ENCODE measurements at places on chromosomes 5 and 9.

GRCh38 chr9:110700953-110701352, 32.4 kb downstream of the MUSK start:
- no peak for DNase-seq

DNA sequence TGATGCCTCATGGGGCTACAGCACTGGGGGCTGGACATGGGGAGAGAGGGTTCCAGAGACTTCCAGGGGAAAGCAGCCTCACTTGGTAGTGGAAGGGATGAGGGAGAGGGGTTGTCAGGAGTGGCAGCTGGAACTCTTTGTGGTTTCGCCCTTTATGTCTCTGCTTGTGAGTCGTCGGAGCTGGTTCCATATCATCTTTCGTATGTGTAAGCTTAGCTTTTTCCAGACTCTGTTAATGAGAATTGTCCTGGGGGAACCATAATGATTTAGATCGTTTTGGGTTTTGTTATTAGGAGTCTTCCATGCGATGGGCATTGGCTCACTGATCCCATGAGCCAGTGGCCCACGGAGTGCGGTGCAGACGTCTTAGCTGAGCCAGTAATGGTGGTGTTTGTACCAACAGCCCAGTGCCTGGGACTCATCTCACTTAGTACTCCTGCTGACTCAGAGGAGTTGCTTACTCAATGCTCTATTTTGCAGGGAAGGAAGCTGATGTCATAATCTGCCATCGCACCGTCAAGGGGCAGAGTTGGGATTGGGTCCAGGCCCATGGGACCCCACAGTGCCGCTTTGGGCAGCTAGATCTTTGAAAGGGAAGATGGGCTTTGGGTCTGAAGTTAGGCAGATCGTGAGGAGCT, 48.5 kb downstream of the NEK6 start:
- peak; percentile 58 for DNase-seq

DNA sequence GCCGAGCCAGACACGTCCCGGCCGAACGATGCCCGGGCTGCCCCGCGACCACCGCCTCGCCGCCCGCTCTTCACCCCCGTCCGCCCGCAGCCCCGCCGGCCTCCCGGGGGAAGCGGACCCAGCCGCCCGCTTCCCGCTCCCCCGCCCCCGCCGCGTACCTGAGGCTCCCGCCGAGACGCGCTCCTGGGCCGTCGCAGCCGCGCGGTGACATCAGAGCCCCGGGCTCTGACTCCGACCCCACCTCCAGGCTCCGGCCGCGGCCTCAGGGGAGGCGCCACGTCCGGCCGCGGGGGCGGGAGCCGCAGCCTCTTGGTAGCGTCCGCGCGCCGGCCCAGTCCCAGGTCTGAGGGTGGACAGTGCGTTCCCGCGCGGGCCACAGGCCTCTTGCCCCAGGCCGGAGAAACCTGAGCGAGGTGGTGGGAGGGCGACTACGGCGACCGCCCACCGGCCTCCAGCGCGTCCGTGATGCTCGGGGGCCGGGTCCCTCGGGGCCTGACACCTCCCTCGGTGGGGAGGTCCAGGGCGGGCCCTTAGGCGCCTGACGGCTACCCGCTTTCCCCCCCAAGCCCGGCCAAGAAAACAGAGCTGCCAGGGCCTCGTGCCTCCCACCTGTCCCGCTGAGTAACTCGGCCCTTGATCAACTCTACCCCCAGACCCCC, at the start of gene SHROOM1:
Gene SHROOM1, minus strand, starts transcription at position 212 of the 659 bp plus-strand sequence. CDS start 4,507 bp downstream, outside the sequence.
- peak; percentile 34 for DNase-seq

GRCh38 chr9:113941056-113941455, 64.9 kb downstream of the ZNF618 start:
- no peak for DNase-seq

- peak; percentile 65 for DNase-seq
Measured at GRCh38 chr9:107340920-107341632, 58.0 kb downstream of the RAD23B start.

GRCh38 chr5:147539053-147539452, 29.2 kb upstream of the DPYSL3 start:
- DNase-seq = peak; percentile 64

DNA sequence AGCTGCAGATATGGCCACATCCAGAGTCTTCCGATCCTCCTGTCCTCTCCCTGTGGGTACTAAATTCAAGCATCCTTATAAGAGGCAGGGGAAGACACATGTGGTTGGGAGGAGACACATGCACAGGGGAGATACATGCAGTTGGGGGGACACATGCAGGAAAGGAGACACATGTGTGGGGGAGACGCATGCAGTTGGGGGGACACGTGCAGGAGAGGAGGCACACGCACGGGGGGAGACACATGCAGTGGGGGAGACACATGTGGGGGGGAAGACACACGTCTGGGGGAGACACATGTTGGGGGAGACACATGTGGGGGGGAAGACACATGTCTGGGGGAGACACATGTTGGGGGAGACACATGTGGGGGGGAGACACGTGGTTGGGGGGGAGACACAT, 21.2 kb upstream of the OLFM1 start:
- no peak for DNase-seq

DNA sequence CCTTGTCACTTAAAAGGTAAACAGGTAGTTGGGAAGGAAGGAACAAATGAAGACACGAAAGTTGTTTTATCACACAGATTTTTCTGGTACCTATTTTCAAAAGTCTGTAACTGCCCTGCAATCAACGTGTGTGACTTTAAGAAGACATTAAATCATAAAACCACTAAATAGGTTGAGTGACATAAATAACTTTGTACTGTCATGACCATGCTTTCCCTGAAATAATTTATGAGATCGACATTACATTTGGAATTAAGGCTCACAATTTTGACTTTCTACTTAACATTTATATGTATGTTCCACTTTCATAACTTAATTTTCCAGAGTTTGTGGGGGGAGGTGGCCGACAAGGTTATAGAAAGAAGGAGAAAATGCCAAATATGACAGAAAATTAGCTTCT, 181.1 kb downstream of the MLLT3 start:
- DNase-seq = no peak

GRCh38 chr9:38414040-38414723, 10.1 kb downstream of the IGFBPL1 start:
- no peak for DNase-seq

DNA sequence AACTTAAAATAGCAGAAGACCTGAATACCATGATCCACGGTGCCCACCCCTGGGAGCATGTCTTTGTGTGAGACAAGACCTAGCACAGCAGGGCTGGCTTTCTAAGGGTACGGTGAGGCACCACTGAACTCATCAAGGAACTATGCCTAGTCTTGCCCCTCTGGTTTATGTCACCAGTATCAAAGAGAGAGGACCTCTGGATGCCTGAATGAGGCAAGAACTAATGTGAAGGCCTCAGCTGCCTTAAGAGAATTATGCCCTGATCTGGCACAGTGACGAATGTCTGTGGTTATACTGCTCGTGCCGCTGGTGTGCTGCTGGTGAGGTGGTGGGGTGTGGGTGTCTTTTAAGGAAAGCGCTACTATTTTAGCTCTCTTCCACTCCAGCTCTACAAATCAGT, 23.0 kb downstream of the NREP start:
- no peak for DNase-seq

GRCh38 chr5:33968211-33969005, 16.1 kb downstream of the SLC45A2 start:
- DNase-seq = no peak

DNA sequence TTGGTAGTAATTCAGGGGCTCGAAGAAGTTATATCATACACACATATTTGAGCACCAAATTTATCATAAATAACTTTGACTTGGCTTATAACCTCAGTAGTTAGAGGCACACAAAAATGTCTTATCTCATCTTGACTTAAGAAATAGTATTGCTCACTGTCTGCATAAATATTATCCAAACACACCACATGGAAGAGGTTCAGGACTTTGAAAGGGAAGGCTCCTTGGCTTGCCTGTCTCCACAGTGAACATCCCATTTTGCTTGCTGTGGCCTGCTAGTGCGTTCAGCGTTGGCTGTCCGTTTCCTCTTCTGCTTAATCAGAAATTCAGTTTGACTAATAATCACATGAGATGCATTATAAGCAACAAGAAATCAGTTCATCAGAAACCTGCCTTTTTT, 13.9 kb downstream of the GRXCR2 start:
- peak; percentile 29 for DNase-seq

DNA sequence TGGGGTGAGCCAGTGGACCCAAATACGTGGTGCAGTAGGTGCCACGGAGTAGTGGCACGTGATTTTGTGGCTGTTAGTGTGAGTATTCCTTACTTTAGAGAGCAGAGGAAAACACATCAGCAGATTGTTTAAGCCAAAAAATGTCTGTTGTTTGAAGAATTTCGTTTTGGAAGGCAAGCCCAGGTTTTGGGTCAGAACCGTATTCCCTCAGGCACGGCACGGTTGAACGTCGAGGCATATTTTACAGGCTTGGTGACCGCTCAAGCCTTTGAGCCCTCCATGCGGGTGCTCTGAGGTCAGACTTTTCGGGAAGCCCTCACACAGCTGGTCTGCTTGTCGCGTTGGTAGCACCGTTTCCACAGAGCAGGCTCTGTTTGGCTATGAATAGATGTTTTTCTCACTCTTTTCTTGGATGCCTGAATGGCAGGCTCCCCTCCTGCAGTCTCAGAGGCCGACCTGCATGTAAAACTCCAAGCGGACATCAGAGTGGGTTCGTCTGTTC, 27.2 kb downstream of the NEK6 start:
- no peak for DNase-seq

- no peak for DNase-seq
Measured at GRCh38 chr9:123220127-123220526, 48.3 kb downstream of the STRBP start.

DNA sequence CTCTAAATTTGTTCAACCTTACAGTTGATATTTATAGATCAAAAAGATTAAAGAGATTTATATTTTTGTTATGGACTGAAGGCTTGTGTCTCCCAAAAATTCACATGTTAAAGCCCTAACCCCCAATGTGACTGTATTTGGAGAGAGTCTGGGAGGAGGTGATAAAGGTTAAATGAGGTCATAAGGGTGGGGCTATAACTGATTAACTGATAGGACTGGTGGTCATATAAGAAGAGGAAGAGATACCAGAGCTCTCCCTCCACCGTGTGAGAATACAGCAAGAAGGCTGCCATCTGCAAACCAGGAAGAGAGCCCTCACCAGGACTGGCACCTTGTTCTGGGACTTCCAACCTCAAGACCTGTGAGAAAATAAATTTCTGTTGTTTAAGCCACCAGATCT, 264.3 kb downstream of the ENC1 start:
- DNase-seq = no peak

- no peak for DNase-seq
Measured at GRCh38 chr9:137038916-137039315, 7.0 kb upstream of the FUT7 start.

GRCh38 chr5:16853518-16853917, 82.6 kb downstream of the MYO10 start:
- no peak for DNase-seq

- DNase-seq = no peak
Measured at GRCh38 chr9:114688379-114688778, 6.4 kb upstream of the TEX48 start.

- no peak for DNase-seq
Measured at GRCh38 chr5:172659909-172660628, 19.0 kb downstream of the NEURL1B start.

DNA sequence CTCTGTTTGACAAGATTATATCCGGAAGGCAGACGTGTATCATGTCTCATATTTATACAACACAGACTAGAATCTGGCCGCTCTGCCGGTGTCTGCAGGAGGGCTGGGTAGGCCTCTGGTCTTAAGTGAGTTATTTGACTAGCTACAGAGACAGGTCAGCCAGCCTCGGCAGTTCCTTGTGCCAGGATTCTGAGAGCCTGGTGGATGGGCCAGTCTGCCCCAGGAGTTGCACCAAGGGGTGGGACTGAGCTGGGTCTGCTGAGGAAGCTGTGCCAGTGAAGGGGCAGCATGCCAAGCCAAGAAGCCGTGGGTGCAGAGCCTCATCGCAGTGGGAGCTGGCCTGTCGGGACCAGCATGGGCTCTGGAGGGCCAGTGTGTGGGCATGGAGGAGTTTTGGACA, 7.1 kb downstream of the SNX18 start:
- no peak for DNase-seq

- no peak for DNase-seq
Measured at GRCh38 chr5:54601411-54602230, 84.1 kb downstream of the SNX18 start.

- no peak for DNase-seq
Measured at GRCh38 chr5:141119250-141119649, 2.4 kb upstream of the PCDHB4 start.

- DNase-seq = no peak
Measured at GRCh38 chr5:31682025-31682424, 43.1 kb downstream of the PDZD2 start.

GRCh38 chr9:98998441-98999151, 54.9 kb downstream of the COL15A1 start:
- no peak for DNase-seq

GRCh38 chr9:110183208-110184145, 24.5 kb downstream of the C9orf152 start:
- peak; percentile 69 for DNase-seq

- DNase-seq = peak; percentile 39
Measured at GRCh38 chr9:131397100-131397790, 3.4 kb downstream of the PRRC2B start.

- DNase-seq = no peak
Measured at GRCh38 chr5:34967540-34967939, 38.2 kb downstream of the DNAJC21 start.

GRCh38 chr5:72065751-72066255, 41.5 kb upstream of the MAP1B start:
- DNase-seq = no peak

- DNase-seq = no peak
Measured at GRCh38 chr5:16712620-16713019, 95.8 kb upstream of the RETREG1 start.

DNA sequence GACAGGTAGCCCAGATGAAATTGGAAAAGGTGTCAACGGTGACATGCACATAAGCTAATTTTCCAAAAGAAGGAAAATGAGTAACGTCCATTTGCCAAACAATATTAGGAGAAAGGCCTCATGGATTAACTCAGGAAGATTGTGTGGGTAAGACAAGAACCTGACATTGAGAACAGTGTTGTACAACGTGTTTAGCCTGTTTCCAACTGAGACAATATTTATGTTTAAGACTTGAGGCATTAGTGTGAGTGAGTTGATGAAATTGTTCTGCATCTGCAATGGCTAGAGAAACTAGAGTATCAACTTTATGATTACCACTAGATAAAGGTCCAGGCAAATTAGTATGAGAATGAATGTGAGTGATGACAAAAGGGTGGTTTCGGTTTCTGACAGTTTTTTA, 191.3 kb upstream of the RAI14 start:
- DNase-seq = no peak

DNA sequence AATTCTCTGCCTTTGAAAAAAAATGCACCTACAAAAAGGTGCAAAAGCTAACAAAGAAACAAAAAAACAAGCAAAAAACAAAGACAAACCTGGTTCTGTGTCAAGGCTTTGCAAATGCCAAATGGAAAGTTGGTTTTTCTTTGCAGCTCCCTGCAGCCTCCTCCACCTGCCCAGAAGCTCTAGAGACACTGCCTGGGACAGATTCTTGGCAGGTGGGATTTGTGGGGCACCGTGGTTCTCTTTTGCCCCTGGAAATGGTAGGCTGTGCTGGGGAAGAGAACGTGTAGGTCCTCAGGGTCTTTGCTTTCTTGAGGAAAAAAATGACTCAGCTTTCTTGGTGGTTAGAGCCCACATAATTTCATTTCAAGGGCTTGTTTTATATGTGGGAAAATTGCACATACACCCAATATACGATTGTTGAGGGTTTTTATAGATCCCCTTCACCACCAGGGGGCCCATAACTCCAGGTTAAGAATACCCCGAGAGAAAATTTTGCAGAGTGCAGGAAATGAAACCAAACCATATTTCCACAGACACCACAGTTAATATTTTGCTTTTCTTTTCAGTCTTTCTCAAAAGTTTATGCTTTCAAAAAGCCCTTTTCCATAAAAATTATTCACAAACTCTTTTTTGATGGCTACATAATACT, 58.7 kb downstream of the NXNL2 start:
- DNase-seq = no peak
